ENCODE measurements at places on chromosomes 12 and 14. TPM values are rescaled to one million over a fixed set of nuclear protein-coding genes. Genes with fewer than 3 reads are reported as not detected.

SALL2 gene
- polyA plus RNA-seq = 1.6 TPM

TCTN2 gene
- 0.81 TPM for polyA plus RNA-seq

KRT85 gene
- polyA plus RNA-seq = 0.03 TPM

ACOT4 gene
- 12.7 TPM for polyA plus RNA-seq

DNA sequence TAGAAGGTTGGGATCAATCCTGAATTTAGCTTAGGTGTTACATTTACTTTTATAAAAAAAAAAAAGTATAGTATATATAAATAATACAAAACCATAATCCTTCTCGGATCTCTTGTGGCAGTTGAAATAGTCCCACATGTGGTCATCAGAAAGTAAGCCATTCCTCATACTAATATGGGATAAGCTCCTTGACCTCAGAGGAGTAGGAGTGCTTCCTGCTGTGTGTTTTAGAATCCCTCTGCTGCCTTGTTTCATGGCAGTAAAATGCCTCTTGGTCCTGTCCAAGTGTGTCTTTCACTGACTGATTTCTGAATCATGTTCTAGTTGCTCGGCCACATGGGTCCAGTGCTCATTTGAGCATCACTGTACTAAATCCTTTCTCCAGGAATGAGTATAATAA is 117.0 kb downstream of the NTN4 start:
- no peak overlapping the region for H3K4me3 ChIP-seq
- no peak for DNase-seq
- peaks cover 2% of the 10 kb centered on the region for H3K36me3 ChIP-seq
- no peaks in the 10 kb centered on the region for H3K4me1 ChIP-seq
- H3K27ac ChIP-seq = no peak overlapping the region

DNA sequence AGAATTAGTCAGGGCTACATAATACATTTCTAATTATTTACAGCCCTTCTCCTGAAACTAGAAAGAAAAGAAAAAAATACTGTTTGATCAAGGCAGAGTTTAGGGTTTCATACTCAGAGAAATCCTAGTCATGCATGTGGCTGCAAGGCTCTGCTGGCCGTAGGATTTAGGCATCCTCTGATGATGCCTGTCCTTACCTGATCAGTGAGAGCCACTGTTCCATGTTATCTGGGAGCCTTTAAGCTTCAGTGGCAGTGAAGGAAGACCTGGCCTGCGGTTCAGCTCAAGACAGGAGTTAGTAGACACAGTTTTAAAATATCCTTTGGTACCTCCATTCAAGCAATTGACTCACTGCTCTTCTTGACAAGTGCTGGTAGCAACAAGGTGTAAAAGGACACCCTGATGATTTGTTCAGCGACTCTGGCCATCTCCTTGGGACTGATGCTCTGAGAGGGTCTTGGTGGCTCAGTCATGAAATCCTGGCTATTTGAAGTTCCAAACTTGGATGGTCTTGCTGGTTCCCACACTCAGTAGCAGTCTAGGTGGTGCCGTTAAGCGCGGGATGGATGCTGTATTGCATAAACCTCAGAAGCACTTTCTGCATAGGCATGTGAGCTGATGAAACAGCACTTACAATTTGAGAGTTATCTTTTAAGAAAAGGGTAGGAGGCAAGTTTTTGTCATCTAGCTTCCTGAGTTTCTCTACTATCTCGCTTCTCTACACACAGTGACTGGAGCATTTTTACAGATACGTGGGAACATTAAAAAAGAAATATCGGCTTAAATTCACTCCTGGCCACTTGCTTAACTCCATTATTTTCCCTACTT is 162.0 kb downstream of the SAMD4A start:
- no peak overlapping the region for H3K4me3 ChIP-seq
- no peak overlapping the region for H3K27ac ChIP-seq
- H3K36me3 ChIP-seq = no peaks in the 10 kb centered on the region
- no peaks in the 10 kb centered on the region for H3K27me3 ChIP-seq
- DNase-seq = no peak
- no peaks in the 10 kb centered on the region for H3K4me1 ChIP-seq

- H3K27ac ChIP-seq = no peak overlapping the region
- no peaks in the 10 kb centered on the region for H3K27me3 ChIP-seq
- H3K4me3 ChIP-seq = no peak overlapping the region
- H3K4me1 ChIP-seq = no peaks in the 10 kb centered on the region
These were observed 11.4 kb upstream of the TAC3 start for GRCh38 chr12:57027805-57028153.

GRCh38 chr14:81655423-81656314 is 122.0 kb upstream of the SEL1L start:
- no peaks in the 10 kb centered on the region for H3K27me3 ChIP-seq
- no peaks in the 10 kb centered on the region for H3K4me1 ChIP-seq
- no peak overlapping the region for H3K4me3 ChIP-seq

GRCh38 chr14:85428926-85429325 is 101.0 kb upstream of the FLRT2 start:
- DNase-seq = no peak
- H3K36me3 ChIP-seq = no peaks in the 10 kb centered on the region
- no peaks in the 10 kb centered on the region for H3K27me3 ChIP-seq
- H3K27ac ChIP-seq = no peak overlapping the region

DNA sequence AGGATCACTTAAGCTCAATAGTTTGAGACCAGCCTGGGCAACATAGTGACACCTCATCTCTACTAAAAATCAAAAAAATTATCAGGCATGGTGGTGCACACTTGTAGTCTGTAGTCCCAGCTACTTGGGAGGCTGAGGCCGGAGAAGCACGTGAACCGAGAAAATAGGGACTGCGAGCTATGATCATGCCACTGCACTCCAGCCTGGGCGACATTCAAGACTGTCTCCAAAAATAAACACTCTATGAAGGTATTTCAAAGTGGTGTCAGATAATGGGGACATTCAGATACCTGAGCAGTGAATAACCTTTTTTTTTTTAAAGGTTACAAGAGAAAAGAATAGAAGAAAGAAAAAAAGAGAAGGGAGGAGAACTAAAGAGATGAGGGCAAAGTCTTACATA is 98.1 kb downstream of the MED13L start:
- H3K4me3 ChIP-seq = no peak overlapping the region
- H3K36me3 ChIP-seq = no peaks in the 10 kb centered on the region
- H3K27me3 ChIP-seq = no peaks in the 10 kb centered on the region

DNA sequence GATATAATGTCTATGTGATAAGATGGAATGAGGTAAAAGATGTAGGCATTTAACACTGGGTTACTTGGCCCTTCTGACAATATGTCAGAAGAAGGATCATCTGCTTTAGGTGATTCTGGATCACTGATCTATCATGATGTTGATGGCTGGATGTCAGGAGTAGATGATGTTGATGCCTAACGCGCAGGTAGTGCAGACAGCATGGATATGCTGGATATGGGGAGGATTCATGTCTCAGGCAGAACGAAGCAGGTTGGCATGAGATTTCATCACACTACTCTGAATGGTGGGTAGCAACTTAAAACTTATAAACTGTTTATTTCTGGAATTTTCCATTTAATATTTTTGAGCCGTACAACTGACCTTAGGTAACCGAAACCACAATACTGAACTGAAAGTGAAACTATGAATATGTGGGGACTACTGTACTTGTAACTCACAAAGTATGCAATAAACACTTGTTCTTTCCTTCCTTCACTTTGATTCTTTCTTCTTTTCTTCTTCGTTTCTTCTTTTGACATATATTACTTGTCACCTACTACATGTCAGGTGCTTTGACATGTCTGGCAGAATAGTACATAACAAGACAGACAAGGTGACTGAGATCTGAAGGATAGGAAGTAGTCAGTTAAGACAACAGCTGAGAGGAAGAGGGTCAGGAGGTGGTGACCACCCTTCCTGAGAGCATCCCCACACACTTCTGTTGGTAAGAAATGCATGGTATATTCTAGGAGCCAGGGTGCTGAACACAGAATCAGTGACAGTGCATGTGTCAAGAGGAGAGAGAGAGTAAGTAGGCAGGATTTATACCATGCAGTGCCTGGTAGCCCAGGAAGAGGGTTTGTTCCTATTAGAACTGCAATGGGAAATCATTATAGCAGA is 238.8 kb downstream of the PPFIA2 start:
- DNase-seq = no peak
- H3K4me1 ChIP-seq = no peaks in the 10 kb centered on the region
- no peaks in the 10 kb centered on the region for H3K36me3 ChIP-seq

GRCh38 chr12:81257947-81258551 is 180.2 kb downstream of the ACSS3 start:
- H3K27me3 ChIP-seq = no peaks in the 10 kb centered on the region
- no peaks in the 10 kb centered on the region for H3K4me1 ChIP-seq
